ENCODE measurements at places on chromosomes 3 and 15. TPM values are rescaled to one million over a fixed set of nuclear protein-coding genes. Genes with fewer than 3 reads are reported as not detected.

The C3orf62 gene
- total RNA-seq: 1.5 TPM

The TRIP4 gene
- total RNA-seq: 27.9 TPM

The PLSCR5 gene
- total RNA-seq: not detected

The SOX2 gene
- 0.53 TPM for total RNA-seq

The ZPLD1 gene
- not detected for total RNA-seq

The SERINC4 gene
- not detected for total RNA-seq

The RARRES1 gene
- total RNA-seq: 7.6 TPM

The TRAT1 gene
- total RNA-seq: not detected

The OXTR gene
- 10.4 TPM for total RNA-seq

The RUVBL1 gene
- total RNA-seq: 103 TPM

The CAMKV gene
- total RNA-seq: 0.32 TPM

The TMEM207 gene
- not detected for total RNA-seq

The EID1 gene
- total RNA-seq: 104 TPM

The ANKRD34C gene
- not detected for total RNA-seq

The TLR9 gene
- total RNA-seq: 0.09 TPM

The PLXNB1 gene
- total RNA-seq: 17.8 TPM

The ZDHHC3 gene
- 46.8 TPM for total RNA-seq

The TGM4 gene
- 0.18 TPM for total RNA-seq

The CNTN4 gene
- not detected for total RNA-seq

The SPESP1 gene
- not detected for total RNA-seq

The HYAL2 gene
- 25.9 TPM for total RNA-seq

The CX3CR1 gene
- not detected for total RNA-seq

The ADPRH gene
- 2.8 TPM for total RNA-seq

The CASR gene
- total RNA-seq: not detected

The ALG1L2 gene
- total RNA-seq: not detected

The MEGF11 gene
- total RNA-seq: 0.62 TPM

The SPSB4 gene
- total RNA-seq: 0.14 TPM
